Cardiac septum (tissue), 1 donor: ENCODE measurements at places on chromosomes 1 and 21.

GRCh38 chr1:87007323-87007722, 92.9 kb downstream of the HS2ST1 start:
- no peak for DNase-seq

DNA sequence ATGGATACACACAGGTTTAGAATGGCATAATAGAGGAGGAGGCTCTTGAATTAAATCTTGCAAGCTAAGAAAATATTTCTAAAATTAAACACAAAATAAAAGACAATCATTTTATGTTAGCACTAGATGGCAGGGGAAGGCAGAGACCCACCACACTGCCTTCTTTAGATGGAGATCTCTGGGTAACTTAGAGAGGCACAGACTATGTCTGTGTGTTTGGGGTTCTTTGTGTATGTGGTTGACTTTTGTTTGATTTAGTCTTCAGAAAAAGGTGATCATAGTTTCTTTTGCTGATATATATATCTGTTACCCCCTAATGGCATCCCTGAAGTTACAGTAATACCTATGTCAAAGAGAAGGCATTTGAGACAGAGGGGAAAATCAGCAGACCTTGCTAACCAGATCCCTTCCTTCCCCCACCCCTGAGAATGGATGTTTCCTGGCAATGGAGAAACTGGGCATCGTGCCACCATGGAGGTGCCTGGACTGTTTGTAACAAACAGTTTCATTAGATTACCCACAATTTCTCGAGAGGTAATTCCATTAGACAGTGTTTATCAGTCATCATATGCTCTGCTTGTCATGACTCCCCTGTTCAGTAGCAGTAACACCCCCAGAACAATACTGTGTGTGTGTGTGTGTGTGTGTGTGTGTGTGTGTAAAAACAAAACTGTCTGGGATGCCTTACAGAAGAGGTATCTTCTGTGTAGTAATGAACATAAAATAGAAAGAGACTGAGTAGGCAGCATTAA, 228.3 kb upstream of the DEPDC1 start:
- peak; percentile 81 for DNase-seq

DNA sequence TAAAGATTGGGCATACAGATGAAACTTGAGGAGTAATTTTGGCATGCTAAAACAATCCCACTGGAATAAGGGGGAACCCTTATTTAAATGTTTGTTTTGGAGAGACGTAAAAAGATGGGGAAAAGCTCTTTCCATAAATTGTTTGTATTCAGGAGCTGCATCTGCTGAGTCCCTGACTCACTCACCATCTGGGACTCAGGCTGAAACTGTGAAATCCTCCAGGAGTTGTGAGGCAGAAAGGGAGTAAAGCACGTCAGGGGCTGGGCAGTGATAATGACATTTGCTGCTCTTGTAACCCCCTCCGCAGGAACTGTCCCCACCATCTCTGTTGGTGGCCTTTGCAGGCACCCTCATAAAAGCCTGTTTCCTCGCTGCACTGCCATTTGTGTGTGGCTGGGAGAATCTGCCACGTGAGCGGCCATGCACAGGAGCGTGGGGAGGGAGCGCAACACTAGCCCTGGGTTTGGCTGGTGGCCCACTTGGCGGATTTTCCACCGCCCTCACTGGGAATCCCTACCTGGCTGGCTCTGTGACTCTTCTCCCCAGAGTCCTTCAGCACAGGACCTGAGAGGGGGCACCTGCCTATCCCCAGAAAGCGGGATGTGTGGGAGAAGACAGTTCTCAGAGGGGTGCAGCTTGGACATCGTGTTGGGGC, 45.3 kb downstream of the ZSCAN20 start:
- DNase-seq = no peak

GRCh38 chr21:39377444-39378050, 28.7 kb upstream of the HMGN1 start:
- no peak for DNase-seq

DNA sequence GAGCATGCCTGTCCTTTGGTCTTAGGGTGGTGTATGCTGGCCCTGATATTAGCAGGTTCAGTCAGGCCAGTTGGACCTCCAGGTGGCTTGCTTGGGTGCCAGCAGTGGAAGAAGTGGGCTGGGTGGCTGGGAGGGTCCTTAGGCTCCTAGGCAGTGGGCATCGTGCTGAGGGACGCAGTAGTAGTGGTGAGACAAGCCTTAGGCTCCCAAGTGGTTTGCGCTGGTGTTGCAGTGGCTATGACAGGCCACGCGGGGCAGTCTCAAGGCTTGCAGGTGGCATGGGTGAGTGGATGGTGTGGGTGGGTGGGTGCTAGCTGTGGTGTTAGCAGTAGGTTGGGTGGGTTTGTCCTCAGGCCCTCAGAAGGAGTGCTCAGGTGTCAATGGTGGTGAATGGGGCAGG, 162.3 kb downstream of the FMN2 start:
- DNase-seq = no peak

DNA sequence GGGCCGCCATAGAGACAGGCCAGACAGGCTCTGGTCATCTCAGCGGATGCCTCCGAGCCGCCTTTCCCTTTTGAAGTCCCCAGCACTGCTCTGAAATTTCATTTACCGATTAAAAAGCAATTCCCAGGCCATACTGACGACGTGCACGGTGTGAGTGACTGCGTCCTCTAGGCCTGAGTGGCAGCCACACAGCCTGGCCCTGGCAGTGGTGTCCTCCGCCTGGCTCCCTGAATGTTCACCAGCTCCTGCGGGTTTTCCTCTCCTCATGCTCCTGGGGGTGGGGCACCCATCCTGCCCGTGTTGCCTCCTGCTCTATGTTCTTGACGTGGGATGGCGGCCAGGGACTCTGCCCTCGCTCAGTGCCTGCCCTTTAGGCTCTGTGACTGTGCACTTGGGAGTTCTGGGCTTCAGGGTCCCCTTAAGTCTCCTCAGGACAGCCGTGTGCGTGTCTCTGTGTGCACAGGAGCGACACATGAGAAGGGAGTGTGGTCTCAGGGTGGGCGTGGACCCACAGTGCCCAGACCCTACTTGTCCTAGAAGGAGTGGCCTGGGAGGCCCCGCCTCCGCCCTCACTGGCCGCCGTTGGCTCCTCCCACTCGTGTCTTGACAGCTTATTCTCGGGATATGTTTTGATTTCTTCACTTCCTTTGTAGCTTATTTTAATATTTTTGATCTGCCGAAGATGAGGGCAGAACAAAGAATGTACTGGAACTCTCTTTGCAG, 3.6 kb downstream of the SKI start:
- peak; percentile 89 for DNase-seq
